Natural killer cell (primary cell): ENCODE measurements at places on chromosomes 3 and 15. TPM values are rescaled to one million over a fixed set of nuclear protein-coding genes. Genes with fewer than 3 reads are reported as not detected.

DNA sequence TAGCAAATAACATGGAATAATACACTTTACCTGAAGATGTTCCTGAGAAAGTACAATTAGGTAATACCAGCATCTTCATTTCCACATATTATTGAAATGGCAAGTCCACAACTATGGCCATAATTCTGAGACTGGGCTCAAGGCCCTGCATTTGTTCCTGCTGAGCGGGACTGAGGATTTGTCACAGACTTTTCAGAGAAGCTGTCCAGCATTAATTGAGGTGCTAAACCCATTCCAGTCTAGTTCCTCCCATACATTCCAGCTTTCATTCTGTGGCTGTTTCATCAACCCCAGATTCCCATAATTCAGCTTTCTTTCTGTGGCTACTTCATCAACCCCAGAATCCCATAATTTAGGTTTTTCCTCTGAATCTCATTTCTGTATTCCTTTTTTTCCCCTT is 293.4 kb upstream of the GBE1 start:
- no peak for DNase-seq

DNA sequence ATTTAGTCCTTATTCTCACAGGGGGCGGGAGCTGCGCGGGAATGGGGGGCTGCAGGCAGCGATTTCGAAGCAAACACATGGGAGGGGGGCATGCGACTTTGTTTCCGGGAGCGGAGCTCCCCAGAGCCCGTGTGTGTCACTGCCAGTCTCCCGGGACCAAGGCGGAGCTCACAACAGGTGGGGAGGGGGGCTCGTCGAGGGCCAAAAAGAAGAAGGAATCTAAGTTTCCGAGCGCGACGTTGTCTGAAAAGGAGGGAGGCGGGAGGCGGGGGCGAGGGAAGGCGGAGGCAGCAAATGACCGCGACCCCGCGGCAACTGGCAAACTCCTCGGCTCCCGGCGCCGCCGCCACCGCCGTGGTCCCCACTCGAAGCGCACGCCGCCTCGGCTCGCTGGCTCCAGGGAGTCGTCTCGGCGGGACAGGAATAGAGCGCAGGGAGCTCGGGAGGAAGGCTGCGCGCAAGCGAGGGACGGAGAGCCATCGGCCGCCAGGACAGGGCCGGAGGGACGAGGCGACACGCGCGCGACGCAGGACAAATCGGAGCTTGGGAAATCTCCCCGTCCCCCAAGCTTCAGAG is 1.4 kb downstream of the FOXP1 start:
- peak; percentile 56 for DNase-seq

DNA sequence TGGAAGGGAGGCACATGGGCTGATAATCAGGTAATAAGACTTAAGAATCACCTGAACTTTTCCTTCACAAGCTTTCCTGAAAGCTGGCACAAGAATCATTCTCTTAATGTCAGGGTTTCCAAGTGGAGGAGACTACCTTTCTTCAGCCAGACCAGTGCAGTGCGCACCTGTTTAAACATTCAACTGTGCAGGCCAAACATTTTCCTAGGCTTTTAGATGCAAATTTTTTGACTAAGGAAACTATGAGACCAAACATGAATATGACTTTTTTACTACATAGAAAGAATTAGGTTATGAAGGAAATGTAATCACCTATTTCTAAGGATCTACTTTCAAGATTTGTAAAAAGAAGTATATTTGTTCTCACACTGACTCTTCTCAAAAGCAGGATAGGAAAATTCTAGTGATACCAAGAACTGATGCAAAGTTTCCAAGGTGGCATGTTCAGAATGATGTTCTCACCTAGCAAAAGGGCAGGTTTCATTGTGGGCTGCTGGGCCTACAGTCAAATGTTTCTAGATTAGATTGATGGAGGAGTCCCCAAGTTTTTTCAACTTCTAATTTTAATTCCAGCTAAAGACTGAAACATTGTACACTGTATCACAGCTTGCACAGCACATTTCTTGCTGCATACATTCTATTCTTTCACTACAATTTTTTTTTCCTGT is 339.1 kb downstream of the TIGIT start:
- DNase-seq = no peak

DNA sequence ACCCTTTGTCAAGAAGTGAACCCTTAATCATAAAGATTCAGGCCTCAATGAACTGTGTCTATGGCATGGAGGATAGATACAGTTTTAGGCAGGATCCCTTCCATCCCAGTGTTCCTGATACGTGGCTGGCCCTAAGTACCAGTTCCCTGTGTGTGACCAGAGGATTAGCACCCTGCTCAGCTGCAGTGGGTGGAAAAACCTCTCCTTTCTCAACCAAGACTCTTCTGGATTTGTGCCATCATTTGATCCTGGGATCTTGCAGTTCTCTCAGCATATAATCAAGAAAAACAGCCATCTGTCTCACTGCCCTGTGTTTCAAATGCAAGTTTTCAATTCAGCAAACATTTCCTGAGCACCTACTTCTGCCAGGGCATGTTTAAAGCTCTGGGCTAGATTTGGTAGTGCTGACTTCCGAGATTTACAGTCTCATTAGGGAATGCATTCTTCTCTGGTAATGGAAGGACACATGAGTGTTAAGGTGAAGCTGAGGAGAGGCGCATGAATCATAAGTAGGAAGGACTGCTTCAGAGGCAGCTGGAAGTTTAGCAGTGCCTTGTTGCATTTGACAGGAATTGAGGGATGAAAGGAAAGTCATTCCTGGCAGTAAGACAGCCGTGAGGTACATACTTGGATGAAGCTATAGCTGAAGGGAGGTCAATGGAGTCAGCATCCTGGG is 388.3 kb downstream of the MFSD1 start:
- DNase-seq = no peak

GRCh38 chr3:49553324-49553691 is 969 bp upstream of the BSN start:
- DNase-seq = no peak

- DNase-seq = no peak
Measured at GRCh38 chr3:81308306-81308705, 453.1 kb downstream of the GBE1 start.

DNA sequence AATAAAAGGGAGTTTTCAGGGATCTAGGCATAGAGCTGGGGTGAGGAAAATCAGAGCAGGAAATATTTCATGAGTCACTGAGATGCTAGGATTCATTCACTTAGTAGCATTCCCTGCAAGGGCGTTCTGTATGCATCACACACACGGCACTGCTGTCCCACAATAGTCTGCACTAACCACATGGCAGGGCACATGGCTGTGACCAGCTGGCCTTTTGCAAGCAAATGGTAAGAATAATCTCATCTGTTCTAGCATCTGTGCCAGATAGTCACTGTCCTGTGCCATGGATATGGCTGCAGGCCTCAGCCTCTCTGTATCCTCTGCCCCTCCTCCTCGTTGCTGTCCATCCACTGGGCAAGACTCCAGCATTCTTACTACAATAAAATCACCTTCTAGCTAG is 37.8 kb downstream of the BOC start:
- no peak for DNase-seq

DNA sequence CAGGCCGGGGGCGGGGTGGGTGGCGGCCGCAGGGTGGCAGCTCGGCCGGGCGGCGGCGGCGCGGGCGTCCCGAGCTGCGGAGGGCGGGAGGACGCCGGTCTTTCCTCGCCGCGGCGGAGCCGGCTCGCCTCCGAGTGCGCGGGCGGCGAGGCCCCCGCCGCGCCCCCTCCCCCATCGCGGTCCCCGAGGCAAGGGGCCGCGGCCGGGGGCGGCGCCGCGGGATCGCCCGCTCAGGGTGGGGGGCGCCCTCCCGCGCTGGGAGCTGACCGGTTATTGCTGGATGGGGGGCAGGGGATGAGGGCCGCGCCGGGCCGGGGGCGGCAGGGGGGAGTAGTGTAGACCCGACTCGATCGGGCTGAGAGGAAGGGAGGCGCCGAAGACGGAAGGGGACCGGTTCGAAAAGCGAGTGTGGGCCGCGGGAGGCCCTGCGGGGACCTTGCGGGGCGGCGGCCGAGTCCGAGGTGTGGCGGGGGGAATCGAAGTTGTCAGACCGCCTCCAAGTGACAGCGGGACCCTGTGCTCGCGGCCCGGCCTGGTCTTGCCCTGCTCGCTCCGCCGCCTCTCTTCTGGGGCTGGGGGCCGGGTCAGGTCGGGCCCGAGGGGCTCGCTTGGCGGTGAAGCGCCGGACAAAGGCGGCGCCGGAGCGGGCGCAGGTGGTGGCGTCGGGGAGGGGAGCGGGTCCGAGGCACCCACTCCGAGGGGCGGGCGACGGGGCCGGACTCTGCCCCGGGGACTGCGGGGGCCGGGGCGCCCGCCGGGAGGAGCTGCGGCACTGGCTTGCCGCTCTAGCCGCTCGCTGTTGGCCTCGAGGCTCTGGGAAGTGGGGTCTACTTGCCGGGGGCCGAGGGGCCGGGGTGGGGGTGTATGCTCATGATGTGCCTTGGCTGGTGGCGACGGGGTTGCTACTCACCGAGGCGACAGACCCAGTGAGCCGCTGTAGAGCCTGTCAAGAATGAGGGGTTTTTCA is 1.1 kb downstream of the BAHD1 start:
- DNase-seq = peak; percentile 44

- DNase-seq = no peak
Measured at GRCh38 chr15:93524432-93524831, 435.4 kb upstream of the RGMA start.

DNA sequence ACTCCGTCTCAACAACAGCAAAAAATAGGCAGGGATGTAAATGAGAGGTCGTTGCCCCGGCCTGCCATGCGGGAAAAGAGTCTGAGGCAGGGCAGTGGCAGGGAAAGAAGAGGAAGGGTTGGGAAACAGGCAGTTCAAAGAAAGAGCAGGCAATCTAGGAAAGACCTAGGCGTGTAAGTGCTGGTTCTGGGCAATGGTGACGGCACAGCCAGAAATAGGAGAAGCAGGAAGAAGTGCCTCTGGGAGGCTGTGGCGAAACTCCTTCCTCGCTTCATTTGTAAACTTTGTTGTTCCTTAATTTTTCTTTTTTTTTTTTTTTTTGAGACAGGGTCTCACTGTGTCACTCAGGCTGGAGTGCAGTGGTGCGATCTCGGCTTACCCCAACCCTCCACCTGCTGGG is 4.3 kb downstream of the SLC51A start:
- no peak for DNase-seq

GRCh38 chr15:99721104-99721778 is 12.0 kb downstream of the LYSMD4 start:
- no peak for DNase-seq

GRCh38 chr3:174253196-174253823 is 605.8 kb upstream of the NAALADL2 start:
- no peak for DNase-seq

DNA sequence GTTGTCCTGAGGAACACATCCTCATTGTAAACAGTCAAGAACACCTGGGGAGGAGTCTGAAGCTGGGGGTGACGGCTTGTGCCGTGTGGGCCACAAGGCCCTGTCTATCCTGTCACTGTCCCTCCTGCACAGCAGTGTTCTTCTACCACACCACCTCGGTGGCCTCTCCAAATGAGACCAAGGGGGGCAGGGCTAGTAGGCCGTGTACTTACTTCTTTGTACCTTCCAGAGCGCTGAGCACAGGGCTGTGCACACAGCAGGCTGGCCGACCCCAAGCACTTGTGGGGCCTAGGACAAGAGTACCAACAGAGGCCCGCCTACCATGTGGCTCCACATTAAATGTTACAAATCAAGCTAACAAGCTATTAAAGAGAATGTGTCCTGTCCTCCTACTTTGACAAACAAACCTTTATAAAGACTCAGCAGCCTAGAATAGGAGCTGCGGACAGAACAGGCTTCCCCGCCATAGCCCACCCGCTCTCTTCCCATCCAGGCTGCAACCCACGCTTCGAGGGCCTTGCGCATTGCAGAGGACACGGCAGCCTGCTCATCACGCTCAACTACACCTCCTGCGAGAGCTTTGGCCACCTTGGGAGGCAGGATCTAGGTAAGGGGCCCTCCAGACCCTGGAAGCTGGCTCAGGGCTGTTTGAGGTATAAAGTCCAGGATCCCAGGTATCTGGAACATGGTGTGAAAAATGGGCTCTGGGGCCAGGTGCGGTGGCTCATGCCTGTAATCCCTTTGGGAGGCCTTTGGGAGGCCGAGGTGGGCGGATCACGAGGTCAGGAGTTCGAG is 30.5 kb downstream of the MELTF start:
- no peak for DNase-seq

Gene KLHL40
- not detected for total RNA-seq

DNA sequence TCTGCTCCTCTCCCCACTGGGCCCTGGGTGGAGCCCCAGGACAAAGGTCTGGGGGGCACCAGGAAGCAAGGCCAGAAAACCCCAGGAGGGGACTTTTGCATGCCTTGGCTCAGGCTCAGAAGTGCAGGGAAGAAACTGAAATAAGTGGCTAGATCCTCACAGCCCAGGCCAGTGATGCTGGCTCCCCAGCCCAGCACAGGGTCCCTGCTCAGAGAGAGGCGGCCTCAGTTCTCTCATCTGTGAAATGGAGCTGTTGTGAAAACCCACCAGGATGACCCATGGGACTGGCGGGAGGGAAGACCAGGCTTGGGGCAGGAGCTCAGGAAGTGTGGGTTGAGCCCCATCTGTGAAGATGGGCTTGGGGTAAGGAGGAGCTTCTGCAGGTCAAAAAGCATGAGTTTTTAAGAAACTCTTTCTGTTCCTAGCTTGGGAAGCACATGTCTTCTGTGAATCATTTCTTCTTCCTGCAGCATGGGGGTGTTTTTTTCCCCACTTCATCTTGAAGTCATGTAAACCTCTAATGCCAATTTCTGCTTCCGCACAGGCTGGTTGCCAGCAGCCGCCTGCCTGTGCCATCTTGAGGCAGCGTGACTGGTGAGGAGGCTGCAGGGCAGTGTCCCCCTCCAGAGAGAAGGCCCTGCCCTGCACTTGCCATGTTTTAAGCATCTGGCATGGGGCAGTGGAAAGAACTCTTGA is 118.6 kb downstream of the SMAD6 start:
- DNase-seq = no peak

Gene GNAT1
- not detected for total RNA-seq

DNA sequence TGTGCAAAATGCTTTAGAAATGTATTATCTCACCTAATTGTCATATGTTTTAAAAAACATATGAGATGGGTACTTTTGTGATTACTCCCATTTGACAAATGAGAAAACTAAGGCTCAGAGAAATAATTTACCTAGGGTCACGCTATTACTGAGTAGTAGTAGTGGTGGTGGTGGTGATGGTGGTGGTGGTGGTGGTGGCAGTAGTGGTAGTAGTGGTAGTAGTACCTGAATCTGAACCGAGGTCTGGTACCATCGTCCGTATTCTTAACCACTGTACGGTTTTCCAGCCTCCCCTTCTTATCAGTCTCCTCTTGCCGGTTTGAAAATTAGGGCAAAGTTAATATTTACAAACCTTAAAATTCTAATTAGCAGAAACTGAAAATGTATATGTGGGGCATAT is 102.4 kb downstream of the KLHL25 start:
- no peak for DNase-seq

Gene WNT7A
- total RNA-seq = 0.18 TPM

DNA sequence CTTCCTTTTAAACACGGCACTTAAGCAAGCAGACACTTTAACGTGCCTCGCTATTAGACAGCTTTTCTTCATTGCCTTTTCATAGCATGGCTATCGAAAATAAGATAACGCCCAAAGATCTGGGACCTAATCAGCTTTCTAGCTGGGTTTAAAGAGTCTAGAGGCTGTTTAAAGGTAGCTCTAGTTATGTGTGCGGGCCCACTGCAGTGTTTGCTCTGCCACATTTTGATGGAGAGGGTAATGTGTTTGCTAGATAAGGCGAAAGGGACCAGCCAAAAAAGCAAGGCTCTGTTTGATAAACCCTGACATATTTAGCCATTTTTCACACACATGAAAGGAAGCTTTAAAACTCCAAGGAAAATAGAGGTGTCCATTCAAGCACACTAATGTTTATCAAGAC is 91.6 kb downstream of the NR2F2 start:
- no peak for DNase-seq

Gene TXNRD3
- 1.1 TPM for total RNA-seq
